Globus pallidus (tissue), 1 donor: ENCODE measurements at places on chromosomes 4 and X.

GRCh38 chr4:36872679-36873078, 371.9 kb upstream of the NWD2 start:
- no peak for DNase-seq

DNA sequence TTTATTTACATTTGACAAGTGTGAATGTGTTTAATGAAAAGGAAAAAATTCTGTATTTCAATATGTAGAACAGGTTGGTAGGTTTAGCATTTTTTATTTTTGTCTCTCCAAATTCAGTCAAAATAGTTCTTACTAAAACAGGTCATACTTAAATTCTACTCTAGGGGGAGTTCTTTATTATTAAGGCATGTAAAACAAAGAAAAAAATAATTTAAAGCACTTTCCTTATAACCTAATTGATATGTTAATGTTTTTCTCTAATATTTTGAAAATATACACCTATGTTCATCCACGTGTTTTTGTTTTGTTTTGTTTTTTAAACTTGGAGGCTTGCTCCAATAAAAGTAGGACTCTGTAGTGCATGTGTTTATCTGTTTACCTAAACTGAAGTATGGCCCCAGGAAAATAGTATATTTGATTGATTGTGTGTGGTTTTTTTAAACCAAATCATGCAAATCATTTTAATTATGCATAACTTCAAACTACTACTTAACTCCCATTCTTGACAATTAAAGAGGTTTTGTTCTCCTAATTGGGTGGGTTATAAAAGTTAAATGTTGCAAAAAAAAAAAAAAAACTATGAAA, 562.7 kb downstream of the RPA4 start:
- DNase-seq, result no peak

GRCh38 chr4:85556283-85556682, 81.3 kb downstream of the ARHGAP24 start:
- DNase-seq, result no peak

DNA sequence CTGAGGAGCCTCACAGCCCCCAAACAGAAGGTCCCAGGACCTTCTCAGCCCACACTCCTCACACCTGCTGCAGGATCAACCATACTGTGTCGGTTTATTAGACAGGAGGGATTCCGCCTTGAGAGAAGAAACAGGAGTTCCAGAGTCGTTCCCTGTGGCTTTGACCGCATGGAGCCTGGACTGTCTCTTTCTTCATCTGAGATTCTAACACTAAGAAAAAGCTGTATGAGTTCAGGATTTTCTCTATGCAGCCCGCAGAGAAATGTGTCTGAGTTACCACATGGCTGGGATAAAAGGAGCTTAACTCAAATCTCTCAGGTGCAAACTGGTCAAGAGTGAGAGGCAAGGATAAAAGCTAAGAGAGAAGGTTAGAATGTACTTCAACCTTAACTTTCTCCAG, 126.7 kb downstream of the AFAP1 start:
- no peak for DNase-seq

DNA sequence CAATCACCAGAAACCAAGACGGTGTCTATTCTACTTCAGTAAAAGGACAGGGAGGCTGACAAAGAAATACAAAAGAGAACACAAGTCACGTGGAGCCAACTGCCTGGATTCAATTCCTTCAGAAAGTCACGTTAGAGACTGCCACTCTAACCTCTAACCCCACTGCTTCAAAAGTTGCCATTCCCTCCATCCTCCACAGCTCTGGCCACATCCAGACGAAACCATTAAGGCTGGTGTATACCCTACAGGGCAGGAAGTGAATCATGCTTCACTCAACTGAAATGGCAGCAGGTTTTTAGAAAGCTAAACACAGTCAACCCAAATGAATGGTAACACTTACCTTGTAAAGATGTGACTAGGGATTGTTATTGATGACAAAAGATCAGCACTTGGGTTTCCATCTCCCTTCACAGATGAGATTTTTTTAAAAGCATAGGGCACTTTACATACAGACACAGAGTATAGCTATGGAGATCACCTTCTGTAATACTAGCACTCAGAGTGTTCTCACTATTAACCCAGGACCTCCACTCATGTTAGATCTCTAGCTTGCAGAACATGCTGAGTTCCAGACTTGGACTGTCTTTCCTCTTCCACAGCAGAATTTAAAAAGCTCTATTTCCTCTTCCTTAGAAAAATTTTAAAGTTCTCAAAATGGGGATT, 37.4 kb downstream of the MAML3 start:
- no peak for DNase-seq

DNA sequence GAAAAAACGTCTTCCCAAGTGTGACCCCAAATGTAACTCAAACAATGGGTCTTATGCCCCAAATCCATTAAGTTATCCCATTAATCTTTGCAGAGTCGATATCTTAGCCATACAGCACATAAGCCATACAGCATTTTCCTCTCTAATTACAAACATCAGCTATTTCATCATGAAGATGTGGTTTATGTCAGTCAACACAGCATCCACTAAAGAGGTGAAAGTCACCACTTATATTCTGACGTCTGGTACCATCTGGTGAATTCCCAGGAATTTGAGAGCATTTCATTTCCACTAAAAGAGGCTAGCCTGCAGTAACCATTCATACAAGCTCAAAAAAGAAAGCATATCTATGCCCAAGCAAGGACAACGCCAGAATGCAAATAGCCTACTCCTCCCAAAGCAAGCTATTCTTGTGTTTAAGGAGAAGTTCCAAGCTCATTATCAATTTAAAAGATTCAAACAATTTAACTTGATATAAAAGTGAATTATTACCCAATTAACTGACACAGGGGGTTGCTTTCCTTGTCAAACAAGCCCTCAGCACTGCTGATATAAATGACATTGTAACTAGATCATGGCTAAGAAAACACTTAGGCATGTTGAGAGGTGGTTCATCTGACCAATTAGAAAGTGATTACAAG, 203.3 kb downstream of the ANTXR2 start:
- DNase-seq, result no peak

- no peak for DNase-seq
These were observed 70.8 kb upstream of the PTCHD1 start for GRCh38 chrX:23263892-23264291.

DNA sequence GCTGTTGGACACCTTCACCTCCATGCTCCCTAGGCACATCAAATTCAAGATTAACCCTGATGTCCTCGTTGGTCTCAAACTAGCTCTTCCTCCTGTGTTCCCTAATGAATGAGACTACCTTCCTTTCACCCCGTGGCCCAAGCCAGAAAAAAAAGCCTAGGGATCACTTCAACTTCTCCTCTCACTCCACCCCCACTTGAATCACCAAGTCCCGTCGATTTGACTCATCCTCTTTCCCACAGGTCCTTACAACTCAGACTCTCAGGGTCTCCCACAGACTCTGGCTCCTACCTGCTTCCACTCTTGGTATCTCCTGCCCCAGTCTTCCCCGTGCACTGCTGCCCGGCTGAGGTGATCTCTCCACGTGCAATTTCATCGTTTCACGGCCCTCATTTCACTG, 8.5 kb downstream of the SLC25A43 start:
- DNase-seq, result no peak

- no peak for DNase-seq
These were observed 146.2 kb downstream of the GLRA2 start for GRCh38 chrX:14675500-14675899.

GRCh38 chr4:129708784-129709183, 612.8 kb downstream of the C4orf33 start:
- DNase-seq, result no peak

DNA sequence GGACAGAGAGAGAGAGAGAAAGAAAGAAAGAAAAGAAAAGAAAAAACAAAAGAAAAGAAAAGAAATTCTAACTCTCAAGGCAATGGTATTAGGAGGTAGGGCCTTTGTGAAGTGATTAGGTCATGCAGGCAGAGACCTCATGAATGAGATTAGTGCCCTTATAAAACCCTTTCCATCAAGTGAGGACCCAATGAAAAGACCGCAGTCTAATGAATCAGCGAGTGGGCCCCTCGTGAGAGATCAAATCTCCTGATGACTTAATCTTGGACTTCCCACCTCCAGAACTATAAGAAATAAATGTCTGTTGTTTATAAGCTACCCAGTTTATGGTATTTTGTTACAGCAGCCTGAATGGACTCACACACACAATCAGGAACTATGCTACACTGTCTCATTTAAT, 16.9 kb downstream of the AASDH start:
- no peak for DNase-seq

GRCh38 chrX:65493431-65493830, 41.2 kb downstream of the LAS1L start:
- DNase-seq, result no peak

- DNase-seq, result no peak
These were observed 102.3 kb downstream of the F11 start for GRCh38 chr4:186368281-186368680.

DNA sequence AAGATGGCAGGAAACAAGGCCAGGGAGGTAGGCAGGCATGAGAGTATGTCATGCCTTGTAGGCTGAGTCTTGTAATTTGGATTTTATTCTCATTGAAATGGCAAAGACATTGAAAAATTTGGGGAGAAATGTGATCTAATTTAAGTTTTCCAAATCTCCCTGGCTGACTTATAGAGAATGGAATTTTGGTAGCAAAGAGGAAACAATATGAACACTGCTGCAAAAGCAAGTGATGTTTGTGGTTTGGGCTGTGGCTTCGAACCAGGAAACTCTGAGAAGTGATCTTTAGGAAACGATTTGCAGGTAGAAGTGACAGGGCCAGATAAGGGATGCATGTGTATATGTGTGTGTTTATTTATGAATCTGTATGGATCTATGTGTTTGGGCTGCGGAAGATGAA, 35.6 kb downstream of the ARSJ start:
- DNase-seq, result no peak

DNA sequence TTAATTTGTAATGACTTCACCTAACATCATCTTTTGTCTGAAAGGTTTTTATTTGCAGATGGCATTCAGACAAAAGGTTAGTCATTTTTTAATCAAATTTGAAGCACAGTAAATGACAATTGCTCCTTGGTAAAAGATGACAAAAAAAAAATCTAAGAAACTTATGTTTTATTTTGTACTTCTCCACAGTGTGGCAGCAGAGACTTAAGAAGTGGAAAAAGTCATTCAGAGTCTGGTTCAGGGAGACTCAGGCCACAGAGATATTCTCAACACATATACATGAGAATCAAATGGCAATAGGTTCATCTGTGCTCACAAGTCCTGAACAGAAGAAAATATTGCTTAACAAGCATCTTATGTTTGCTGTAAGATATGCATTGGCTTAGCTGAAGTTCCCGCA, 436.2 kb downstream of the KCNIP4 start:
- peak; percentile 75 for DNase-seq

DNA sequence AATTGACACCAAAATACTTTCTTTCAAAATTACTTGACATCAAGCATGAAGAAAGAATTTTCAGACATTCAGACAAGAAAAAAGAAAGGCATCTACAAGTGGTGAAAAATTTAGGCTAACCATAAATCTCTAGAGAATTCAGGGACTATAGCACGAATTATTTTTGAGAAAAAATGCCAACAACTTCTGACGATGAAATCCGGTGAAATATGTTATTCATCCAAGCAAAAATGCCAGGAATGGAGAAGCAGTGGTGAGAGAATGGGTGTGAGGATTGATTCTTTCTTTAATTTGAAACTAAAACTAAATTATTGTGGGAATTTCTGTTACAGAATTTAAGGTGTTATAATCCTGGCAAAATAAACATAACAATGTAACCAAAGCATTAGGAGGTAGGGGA, 69.4 kb upstream of the SORBS2 start:
- DNase-seq, result no peak

- DNase-seq, result no peak
These were observed 2.9 kb downstream of the ASMTL start for GRCh38 chrX:1449823-1450149.

DNA sequence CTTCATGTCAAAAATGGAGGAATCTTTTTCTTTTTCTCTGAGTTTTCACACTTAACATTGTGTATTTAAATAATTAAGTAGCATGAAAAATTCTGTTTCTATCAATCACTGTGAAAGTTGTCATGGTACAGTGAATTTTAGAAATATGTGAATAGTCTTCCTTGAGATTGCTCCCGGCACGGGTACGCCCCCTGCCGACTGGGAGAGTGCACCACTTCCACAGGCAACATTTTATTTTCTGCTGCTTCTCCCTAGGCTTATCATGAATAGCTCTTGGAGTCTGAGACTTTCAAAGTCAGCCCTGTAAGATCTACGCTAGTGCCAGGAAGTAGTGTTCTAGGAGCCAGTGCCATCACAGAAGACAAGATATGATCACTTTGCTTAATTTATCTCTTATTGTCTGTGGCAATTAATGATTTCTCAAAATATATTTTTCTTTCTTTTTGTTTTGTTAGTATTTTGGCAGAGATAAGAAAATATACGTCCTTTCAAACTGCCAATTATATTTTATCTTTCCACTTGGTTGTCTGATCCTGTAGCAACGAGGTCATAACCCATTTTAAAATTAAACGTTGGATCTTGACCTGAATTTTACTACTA, 763.8 kb upstream of the AADAT start:
- peak; percentile 11 for DNase-seq

DNA sequence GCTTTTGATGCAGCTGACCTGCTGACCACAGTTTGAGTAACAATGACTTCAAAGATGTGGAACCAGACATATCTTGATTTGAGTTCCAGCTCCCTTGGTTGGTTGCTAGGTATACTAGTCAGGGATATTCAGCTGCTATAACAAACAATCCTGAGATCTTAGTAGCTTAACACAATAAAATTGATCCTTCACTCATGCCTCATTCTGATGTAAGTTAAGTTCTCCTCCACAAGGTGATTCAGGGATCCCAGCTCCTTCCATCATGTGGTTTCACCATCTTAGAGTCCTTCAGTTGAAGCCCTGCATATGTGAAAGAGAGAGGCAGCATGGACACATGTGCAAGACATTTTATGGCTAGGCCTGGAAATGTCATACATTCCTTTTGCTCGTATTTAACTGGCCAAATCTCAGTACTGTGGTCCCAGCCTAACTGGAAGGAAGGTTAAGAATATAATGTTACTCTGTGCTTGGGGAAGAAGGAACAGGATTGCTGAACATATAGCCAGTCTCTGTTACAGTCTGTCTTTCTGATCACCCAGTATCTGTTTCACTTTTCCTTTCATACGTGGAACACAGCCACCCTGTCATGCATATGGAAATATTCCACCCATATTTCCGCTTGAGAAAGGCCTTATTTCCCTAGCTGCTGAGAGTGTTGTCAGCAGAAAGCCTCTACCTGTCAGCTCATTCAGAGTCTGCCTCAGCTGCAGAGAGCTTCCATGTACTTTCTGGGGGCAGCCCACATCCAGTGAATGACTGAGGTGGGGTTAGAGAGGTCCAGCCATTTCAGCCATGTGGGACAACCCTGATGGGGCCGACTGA, 7.1 kb downstream of the SMIM9 start:
- no peak for DNase-seq

- no peak for DNase-seq
These were observed 116.0 kb downstream of the COL4A6 start for GRCh38 chrX:108322234-108322633.
